ENCODE measurements at places on chromosomes 13 and 19. TPM values are rescaled to one million over a fixed set of nuclear protein-coding genes. Genes with fewer than 3 reads are reported as not detected.
A peak's percentile ranks its signal among the peaks of the same experiment; 100 is the strongest.

DNA sequence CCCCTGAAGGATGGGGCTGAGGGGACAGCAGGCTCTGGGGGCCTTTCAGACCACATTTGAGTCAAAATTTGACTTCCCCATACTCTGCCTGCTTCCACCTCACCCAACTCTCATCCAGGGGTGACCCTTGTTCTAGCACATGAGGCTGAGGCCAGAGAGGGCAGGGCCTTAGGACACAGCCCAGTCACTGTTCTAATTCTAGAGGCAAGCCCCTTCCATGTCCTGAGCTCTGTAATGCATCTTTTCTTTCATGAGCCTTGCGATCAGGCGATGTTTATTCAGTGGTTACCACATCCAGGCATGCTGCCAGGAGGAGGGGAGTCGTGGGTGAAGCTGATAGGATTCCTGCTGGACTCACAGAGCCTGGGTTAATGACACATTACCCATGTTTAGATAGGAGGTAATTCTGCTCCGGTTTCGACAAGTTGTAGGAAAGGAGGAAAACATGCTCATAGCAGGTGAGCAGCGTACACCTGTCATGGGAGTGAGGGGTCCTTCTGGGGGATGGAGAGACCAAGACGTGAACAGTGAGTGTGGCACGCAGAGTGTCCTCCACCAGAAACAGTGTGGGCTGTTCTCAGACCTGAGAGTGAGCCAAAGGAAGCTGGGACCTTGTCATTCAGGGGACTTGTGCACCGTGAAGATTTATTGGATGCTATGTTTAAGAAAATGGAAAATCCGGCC is 9.3 kb downstream of the RPS9 start:
- no peaks in the 10 kb centered on the region for H3K27me3 ChIP-seq
- no peaks in the 10 kb centered on the region for H3K36me3 ChIP-seq
- no peak for DNase-seq
- peaks cover 66% of the 10 kb centered on the region for H3K4me1 ChIP-seq
- peak overlapping the region; percentile 90 for H3K27ac ChIP-seq

DNA sequence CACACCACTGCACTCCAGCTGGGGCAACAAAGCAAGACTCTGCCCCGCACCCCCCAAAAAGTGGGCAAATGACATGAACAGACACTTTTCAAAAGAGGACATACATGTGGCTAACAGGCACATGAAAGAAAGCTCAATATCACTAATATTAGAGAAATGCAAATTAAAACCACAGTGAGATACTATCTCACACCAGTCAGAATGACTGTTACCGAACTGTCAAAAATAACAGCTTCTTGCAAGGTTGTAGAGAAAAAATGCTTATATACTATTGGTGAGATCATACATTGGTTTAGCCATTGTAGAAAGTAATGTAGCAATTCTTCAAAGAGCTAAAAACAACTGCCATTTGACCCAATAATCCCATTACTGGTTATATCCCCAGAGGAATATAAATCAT is 99.5 kb upstream of the SPATA13 start:
- H3K27me3 ChIP-seq = no peaks in the 10 kb centered on the region
- H3K36me3 ChIP-seq = no peaks in the 10 kb centered on the region
- no peak for DNase-seq
- peaks cover 11% of the 10 kb centered on the region for H3K4me1 ChIP-seq

- H3K4me1 ChIP-seq = peaks cover 75% of the 10 kb centered on the region
- H3K36me3 ChIP-seq = peaks cover 11% of the 10 kb centered on the region
- H3K27me3 ChIP-seq = no peaks in the 10 kb centered on the region
- H3K27ac ChIP-seq = peak overlapping the region; percentile 100
- H3K4me3 ChIP-seq = peak overlapping the region; percentile 70
- no peak for DNase-seq
Observed at GRCh38 chr13:41490371-41491015, 33.1 kb downstream of the RGCC start.

- no peak for DNase-seq
- no peak overlapping the region for H3K27ac ChIP-seq
- no peaks in the 10 kb centered on the region for H3K4me1 ChIP-seq
Observed at GRCh38 chr13:67772807-67773453, 542.8 kb upstream of the PCDH9 start.

DNA sequence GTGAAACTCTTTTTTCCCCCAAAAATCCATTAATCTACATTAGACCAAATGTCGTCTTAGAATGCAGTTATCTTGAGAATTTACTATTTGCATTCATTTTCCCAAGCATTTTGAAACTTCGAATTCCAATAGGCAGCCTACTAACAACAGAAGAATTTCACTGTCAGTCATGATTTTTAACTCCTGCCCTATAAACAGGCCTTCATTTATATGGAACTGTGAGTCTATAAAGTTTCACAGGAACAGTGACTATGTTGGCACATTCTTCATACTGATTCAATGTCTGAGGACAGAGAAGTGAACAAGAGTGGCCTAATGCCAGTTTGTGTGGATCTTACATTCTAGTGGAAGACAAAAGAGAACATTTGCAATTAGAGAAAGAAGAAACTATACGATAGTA is 198.0 kb downstream of the PCDH17 start:
- H3K4me1 ChIP-seq = no peaks in the 10 kb centered on the region
- H3K36me3 ChIP-seq = peaks cover 4% of the 10 kb centered on the region
- H3K4me3 ChIP-seq = no peak overlapping the region
- DNase-seq = no peak
- no peaks in the 10 kb centered on the region for H3K27me3 ChIP-seq
- no peak overlapping the region for H3K27ac ChIP-seq

DNA sequence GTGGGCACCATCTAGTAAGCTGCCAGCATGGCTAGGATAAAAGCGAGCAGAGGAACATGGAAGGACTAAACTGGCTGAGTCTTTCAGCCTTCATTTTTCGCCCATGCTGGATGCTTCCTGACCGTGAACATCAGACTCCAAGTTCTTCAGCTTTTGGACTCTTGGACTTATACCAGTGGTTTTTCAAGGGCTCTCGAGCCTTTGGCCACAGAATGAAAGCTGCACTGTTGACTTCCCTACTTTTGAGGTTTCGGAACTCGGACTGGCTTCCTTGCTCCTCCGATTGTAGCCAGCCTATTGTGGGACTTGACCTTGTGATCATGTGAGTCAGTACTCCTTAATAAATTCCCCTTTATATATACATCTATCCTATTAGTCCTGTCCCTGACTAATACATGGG is 785.1 kb upstream of the SLITRK6 start:
- no peak overlapping the region for H3K27ac ChIP-seq
- H3K4me1 ChIP-seq = no peaks in the 10 kb centered on the region
- no peak for DNase-seq

GRCh38 chr19:29678484-29679106 is 13.3 kb downstream of the PLEKHF1 start:
- H3K4me1 ChIP-seq = peaks cover 87% of the 10 kb centered on the region
- no peak for DNase-seq
- no peak overlapping the region for H3K27ac ChIP-seq
- peaks cover 20% of the 10 kb centered on the region for H3K36me3 ChIP-seq

GRCh38 chr13:91357613-91358386 is 10.3 kb downstream of the MIR17HG start:
- H3K27me3 ChIP-seq = no peaks in the 10 kb centered on the region
- H3K36me3 ChIP-seq = no peaks in the 10 kb centered on the region
- no peak overlapping the region for H3K4me3 ChIP-seq
- peak overlapping the region; percentile 20 for H3K27ac ChIP-seq
- no peak for DNase-seq
- H3K4me1 ChIP-seq = peaks cover 25% of the 10 kb centered on the region

- no peak for DNase-seq
- H3K4me3 ChIP-seq = no peak overlapping the region
- no peak overlapping the region for H3K27ac ChIP-seq
Observed at GRCh38 chr13:50149932-50150331, 134.7 kb downstream of the KCNRG start.

- H3K4me1 ChIP-seq = peaks cover 4% of the 10 kb centered on the region
- no peak for DNase-seq
- no peak overlapping the region for H3K27ac ChIP-seq
- H3K27me3 ChIP-seq = peaks cover 4% of the 10 kb centered on the region
- H3K36me3 ChIP-seq = no peaks in the 10 kb centered on the region
Observed at GRCh38 chr13:30866677-30867076, 39.4 kb upstream of the MEDAG start.

ZNF737 gene
- total RNA-seq = 48.8 TPM

ZNF580 gene
- 110 TPM for total RNA-seq

PNMA8A gene
- total RNA-seq = 3.0 TPM

FDX2 gene
- total RNA-seq = 14.9 TPM

Measured in naive thymus-derived CD8-positive, alpha-beta T cell (primary cell).